ENCODE measurements at places on chromosomes 7 and 10. TPM values are rescaled to one million over a fixed set of nuclear protein-coding genes. Genes with fewer than 3 reads are reported as not detected.

The CFAP43 gene
- total RNA-seq: 0.22 TPM

The PRSS37 gene
- total RNA-seq: not detected

The GLI3 gene
- 7.7 TPM for total RNA-seq

The RPS24 gene
- 2,760 TPM for total RNA-seq

The MYL10 gene
- total RNA-seq: not detected

The TES gene
- total RNA-seq: 106 TPM

The AKR1B15 gene
- not detected for total RNA-seq

The VSTM4 gene
- 0.27 TPM for total RNA-seq

The DHTKD1 gene
- total RNA-seq: 16.1 TPM

The STK31 gene
- not detected for total RNA-seq

The SEMA4G gene
- 1.6 TPM for total RNA-seq

The ITPRID1 gene
- total RNA-seq: not detected

The UNCX gene
- total RNA-seq: not detected

The PILRA gene
- 0.40 TPM for total RNA-seq

The ADARB2 gene
- total RNA-seq: 0.07 TPM

The FBXL15 gene
- 6.0 TPM for total RNA-seq

The SPDYE6 gene
- not detected for total RNA-seq

The ARHGAP22 gene
- 76.5 TPM for total RNA-seq

The GIMAP6 gene
- 156 TPM for total RNA-seq

The NXPH1 gene
- not detected for total RNA-seq
